ENCODE measurements at places on chromosomes 11 and 22.

DNA sequence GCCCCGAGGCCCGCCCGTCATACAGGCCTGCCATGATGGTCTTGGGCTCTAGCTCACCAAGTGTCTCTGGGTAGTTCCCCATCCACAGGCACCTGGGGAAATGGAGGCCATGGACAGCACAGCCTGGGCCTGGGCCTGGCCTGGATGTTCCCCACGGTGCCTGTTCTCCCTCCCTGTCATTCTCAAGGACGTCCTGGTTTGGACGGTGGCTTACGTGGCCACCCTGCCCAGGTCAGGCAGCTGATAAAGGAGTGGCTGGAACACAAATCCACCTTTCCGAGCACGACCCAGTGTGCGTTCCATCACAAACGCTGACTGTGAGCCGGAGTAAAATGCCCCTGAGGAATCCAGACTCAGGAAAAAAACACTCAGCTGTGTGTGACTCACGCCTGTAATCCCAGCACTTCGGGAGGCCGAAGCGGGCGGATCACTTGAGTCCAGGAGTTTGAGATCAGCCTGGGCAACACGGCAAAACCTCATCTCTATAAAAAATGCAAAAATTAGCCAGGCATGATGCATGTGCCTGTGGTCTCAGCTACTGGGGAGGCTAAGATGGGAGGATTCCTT is 41.2 kb upstream of the TESMIN start:
- no peak for DNase-seq

GRCh38 chr11:12556155-12556554 is 118.1 kb upstream of the TEAD1 start:
- DNase-seq, result no peak

GRCh38 chr11:58616594-58616993 is 5.9 kb upstream of the CNTF start:
- no peak for DNase-seq

GRCh38 chr11:8258289-8258688 is 5.4 kb downstream of the LMO1 start:
- no peak for DNase-seq

- DNase-seq, result no peak
Observed at GRCh38 chr11:16605389-16605893, 133.0 kb upstream of the C11orf58 start.

- DNase-seq, result no peak
Observed at GRCh38 chr11:1052133-1053011, 15.9 kb upstream of the MUC6 start.
